ENCODE measurements at places on chromosomes 7 and 10.

GRCh38 chr10:94878649-94879048, 59.8 kb upstream of the CYP2C9 start:
- no peak for DNase-seq

DNA sequence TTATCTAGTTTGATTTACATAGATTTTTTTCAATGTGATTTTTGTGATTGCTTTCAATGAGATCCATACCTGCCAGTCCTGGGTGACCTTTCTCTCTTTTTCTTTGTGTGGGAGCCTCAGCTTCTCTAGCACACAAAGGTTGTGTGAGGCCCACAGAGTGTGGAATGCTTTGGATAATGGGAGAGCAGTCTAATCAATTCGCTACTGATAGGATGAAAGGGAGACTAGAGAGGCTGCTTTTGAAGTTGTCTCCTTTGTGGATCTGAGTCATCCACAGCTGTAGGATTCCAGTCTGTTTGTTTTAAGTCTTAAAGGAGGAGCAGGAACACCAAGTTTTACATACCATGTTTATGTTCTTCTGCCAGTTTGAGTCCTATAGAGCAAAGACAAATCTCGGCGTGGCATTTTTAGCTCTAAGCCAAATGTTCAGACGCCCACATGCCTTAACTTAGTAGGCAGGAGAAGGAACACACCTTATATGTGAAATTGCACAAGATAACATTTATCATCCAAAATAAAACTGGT, 330.0 kb downstream of the ARL4A start:
- peak; percentile 35 for DNase-seq

DNA sequence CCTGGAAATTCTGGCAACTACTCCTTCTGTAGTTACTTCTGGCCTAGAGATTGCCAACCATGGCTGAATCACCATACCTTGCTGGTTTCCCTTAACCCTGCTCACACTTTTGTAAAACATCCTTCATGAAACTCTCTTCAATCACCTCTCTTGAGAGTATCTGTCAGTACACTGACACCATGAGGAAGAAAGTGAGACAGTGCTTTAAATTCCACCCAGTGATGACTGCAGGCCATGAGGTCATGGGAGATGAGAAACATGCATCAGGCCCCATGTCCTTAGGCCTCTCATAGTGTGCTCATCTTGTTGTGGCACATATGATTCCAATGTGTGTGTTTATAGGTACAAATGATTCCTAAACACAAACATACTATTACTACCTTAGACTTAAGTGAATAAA, 24.6 kb upstream of the NAMPT start:
- DNase-seq: no peak

- peak; percentile 49 for DNase-seq
Observed at GRCh38 chr10:77877441-77878344, 48.9 kb downstream of the DLG5 start.

DNA sequence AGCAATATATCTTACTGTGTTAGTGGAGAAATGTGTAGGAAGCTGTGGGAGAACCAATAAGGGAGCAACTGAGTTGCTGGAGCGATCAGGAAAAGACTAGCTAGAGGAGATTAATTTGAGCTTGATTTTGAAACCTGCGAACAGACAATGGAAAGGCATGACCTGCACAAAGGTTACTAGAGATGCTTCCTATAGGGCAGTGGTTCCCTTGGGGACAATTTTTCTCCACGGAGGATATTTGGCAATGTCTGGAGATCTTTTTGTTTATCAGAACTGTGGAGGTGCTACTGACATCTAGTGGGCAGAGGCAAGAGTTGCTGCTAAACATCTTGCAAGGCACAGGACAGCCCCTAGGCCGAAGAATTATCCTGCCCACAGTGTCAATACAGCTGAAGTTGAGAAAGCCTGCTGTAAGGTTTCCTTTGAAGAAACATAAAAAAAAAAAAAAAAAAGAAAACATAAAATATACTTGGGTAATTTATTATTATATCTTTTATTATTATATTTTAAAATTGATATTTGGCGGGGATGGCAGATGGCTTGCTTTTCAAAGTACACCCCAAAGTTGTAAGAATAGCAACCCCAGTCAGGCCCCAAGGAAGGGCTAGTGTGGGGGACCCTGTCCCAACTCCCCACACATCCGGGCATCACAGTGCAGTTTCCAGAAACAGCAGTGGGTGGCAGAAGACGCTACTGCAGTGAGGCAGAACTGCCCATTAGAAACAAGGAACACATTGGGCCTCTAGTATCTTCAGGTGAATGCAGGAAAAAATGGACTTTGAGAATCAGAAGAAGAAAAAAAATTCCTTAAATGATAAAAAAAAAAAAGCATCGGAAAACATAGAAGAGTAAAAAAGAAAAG, 481.6 kb downstream of the SH2D4B start:
- peak; percentile 25 for DNase-seq

DNA sequence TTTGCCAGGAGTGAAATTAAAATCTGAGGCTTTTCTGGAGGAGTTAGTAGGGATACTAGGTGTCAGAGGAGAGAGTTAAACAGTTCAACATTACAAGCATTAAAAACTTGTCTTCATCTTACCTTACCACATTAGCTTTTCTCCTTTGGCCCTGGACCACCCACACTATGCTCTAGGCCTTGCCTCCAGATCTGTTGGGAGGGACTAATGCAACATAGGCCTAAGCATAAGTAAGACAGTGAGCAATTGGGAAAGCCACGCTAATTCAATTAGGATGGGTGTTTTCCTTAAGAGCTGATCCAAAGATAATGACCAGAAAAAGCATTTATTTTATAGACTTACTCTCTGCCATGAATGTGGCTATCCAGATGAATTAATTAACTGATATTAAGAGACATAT, 158.9 kb downstream of the ELMO1 start:
- no peak for DNase-seq

GRCh38 chr7:123023126-123023525, 27.6 kb upstream of the TAS2R16 start:
- DNase-seq: no peak
